Hematopoietic multipotent progenitor cell treated with erythropoietin and hydrocortisone succinate and interleukin-3 and kit ligand, for 15 days (in vitro differentiated cells): ENCODE measurements at places on chromosomes 3 and 15.
A peak's percentile ranks its signal among the peaks of the same experiment; 100 is the strongest.

GRCh38 chr3:195254454-195255175 is 16.3 kb downstream of the XXYLT1 start:
- no peak for DNase-seq

- DNase-seq, result no peak
Measured at GRCh38 chr3:14358426-14359211, 43.8 kb upstream of the SLC6A6 start.

GRCh38 chr15:74129586-74130154 is 716 bp upstream of the ISLR2 start:
- no peak for DNase-seq

DNA sequence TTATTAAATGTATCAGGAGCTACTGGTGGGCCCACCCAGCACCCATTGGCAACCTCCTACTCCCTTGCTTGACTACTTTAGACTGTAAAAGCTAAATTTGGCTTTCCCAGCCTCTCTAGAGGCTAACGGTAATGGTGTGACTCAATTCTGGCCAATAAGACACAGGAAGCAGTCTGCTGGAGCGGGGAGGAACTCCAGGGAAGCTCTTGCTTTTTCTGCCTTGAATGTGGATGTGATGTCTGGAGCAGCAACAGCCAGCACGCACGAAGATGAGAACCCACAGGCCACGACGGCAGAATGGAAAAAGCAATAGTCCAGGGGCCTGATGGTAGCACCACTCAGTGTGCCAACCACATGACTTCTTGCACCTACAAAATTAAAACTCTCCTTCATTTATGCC is 39.9 kb downstream of the RAB6B start:
- DNase-seq, result no peak

DNA sequence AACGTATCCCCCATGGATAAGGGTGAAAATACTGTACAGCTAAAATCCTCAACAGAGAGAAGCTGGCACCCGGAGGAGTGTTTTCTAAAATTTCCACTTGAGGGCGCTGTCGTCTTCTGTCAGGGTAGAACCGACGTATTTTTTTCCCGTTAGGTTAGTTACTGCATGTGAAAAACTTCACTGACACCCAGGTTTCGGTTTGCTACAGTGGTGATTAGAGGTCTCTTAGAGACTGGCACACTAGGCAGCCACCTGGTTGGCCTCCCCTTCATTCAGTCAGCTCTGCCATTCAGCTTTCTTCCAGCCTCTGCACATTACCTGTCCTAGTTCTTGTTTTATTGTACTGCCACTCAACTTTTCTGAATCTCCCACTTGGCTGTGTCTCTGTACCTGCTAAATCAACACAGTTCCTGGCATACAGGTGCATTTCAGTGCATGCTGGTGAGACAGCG is 18.4 kb downstream of the CCK start:
- peak; percentile 33 for DNase-seq

DNA sequence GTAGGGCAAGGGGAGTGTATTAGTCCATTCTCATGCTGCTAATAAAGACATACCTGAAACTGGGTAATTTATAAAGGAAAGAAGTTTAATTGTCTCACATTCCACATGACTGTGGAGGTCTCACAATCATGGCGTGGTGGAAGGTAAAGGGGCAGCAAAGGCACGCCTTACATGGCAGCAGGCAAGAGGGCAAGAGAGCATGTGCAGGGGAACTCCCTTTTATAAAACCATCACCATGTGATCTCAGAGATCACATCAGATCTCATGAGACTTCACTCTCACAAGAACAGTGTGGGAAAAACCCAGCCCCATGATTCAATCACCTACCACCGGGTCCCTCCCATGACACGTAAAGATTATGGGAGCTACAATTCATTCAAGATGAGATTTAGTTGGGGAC is 41.4 kb downstream of the SUMF1 start:
- no peak for DNase-seq

DNA sequence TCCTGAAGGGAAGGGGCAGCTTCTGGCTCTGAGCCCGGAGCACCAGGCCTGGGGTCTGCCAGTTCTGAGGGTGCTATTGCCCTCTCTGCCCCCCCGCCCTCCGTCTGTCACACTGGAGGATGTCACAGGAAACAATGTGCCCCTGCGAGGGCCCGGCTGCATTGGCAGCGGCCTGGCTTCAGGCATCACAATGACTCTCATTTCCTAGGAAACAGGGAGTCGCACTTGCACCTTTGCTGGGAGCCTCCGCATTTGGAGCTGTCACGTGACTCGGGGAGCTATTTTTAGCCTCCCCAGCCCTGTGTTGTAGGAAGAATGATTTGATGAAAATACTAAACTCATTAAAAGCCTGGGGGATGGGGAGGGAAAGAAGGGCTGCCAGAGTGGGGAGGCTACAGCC is 518.9 kb downstream of the SHQ1 start:
- DNase-seq, result no peak

DNA sequence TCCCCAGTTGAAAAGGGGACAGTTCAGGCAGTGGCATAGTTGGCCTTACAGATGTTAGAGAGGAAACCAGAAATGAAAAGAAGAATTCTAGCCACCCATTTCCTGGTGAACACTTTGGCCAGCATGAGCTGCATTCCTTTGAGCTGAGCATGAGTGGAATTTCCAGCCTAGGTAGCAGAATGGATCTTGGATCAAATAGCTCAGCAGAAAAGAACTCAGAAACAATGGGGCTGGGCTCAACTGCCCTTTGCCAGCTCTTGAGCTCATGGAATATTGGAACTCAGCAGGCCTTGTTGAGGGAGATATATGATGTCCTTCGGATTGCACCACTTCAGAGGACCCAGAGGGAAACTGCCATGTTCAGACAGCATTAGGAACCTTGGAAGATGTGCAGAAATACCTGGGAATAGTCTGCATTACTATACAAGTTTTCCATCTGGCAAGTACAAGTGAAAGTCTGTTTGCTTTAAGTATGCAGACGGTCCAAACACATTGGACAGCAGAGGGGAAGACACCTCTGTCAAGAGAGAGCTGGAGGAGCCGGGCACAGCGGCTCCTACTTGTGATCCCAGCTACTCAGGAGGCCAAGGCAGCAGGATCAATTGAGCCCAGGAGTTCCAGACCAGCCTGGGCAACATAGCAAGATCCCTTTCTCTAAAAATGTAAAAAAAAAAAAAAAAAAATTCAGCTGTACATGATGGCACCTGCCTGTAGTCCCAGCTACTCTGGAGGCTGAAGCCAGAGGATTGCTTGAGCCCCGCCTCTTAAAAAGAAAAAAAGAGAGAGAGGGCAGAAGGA is 3.1 kb upstream of the CDV3 start:
- no peak for DNase-seq

- no peak for DNase-seq
Measured at GRCh38 chr15:101458908-101459578, 30.5 kb downstream of the PCSK6 start.

DNA sequence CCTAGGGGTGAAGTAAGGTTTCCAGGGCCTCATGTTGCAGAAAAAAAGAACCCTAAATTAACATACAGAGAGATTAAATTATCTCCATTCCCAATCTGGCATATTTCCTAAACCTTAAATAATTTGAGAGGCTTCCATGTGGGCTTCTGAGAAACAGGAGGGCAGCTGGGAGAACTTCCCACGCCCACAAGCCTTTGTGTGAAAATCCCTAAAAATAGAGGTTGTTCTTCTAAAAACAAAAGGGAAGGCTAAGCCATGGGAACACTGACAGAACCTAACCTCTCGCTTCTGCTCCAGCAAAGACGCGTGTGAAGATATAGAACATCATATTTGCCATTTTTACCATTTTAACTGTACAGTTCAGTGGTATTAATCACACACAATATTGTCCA is 812 bp upstream of the SLC12A8 start:
- DNase-seq, result no peak

DNA sequence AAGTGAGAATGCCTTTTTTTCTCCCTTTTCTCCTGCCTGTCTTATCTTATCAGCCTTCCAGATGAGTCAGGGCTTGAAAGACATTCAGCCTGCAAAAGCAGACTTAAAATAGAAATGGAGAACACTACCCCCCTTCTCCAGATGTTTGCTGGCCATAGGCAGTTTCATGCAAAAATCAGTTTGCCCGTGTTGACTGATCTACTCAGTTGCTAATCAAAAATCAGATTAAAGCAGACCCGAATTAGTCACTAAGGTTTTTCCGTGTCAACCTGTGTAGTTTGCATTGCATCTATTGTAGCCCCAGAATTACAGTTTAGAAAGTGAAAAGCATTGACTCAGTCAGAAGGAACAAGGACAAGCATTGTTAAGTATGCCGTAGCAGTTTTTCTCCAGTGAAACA is 56.2 kb downstream of the IL5RA start:
- DNase-seq, result no peak

- DNase-seq, result no peak
Measured at GRCh38 chr3:112038863-112039262, 4.3 kb downstream of the TMPRSS7 start.

DNA sequence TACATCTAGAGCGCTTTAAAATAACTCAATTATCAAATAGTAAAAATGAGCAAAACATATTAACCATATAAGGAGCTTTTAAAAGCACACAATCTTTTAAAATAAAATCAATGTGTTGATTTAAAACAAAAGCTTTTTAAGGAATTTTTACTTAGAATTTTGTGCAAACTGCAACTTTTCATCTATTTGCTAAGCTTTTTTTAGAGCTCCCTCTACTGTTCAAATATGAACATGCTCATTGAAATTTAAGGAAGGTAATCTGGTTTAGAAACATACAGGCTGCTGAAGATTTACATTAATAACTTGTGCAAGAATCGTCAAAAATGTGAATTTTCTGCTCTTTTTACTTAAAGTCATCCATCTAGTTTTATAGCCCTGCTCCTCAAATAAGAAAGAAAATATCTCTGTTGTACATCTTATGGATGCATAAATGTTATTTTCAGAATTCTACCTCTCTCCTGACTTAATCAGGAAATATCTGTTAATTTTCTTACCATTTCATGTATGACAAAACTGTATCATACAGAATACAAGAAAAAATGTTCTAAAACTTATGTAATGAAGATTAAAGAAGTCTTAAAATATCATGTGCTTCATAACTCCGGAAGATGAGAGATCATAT is 469.4 kb upstream of the ROBO2 start:
- DNase-seq, result no peak

DNA sequence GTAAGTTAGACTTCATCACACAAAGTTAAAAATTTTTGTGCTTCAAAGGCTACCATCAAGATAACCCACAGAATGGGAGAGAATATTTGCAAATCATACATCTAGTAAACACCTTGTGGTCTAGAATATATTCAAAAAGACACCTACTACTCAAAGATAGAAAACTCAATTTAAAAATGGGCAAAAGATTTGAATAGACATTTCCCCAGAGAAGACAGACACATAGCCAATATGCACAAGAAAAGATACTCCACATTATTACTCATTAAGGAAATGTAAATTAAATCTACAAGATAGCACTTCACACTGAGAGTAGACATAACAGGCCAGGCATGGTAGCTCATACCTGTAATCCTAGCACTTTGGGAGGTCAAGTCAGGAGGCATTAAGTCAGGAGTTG is 87.8 kb upstream of the MANF start:
- DNase-seq, result no peak
